ENCODE measurements at places on chromosomes 3 and 15.

GRCh38 chr15:89196241-89196640 lies 25.1 kb downstream of the RLBP1 start:
- no peak for DNase-seq

DNA sequence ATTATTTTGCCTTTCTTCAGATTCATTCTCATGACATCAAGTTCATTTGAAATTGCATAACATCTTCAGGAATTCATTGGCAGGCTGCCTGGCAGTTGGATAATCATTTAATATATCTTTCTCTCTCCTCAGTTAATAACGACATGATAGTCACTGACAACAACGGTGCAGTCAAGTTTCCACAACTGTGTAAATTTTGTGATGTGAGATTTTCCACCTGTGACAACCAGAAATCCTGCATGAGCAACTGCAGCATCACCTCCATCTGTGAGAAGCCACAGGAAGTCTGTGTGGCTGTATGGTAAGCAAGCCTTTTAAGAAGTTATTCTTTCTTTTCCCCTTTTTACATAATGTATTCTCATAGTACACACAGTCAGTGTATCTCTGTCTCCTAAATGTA lies 38.2 kb downstream of the TGFBR2 start:
- no peak for DNase-seq

- DNase-seq = no peak
These were observed at the start of gene KCNMB2 for GRCh38 chr3:178536211-178537079. KCNMB2 (plus strand) TSS chr3:178536436.

GRCh38 chr3:131453533-131453932 lies 49.2 kb downstream of the MRPL3 start:
- no peak for DNase-seq

GRCh38 chr3:161104561-161105551 lies at the start of gene B3GALNT1:
B3GALNT1 (minus strand) TSS chr3:161105349; CDS start chr3:161086754, 18,595 bp downstream.
- peak; percentile 62 for DNase-seq
